ENCODE measurements at places on chromosomes 1 and 21.
A peak's percentile ranks its signal among the peaks of the same experiment; 100 is the strongest.

DNA sequence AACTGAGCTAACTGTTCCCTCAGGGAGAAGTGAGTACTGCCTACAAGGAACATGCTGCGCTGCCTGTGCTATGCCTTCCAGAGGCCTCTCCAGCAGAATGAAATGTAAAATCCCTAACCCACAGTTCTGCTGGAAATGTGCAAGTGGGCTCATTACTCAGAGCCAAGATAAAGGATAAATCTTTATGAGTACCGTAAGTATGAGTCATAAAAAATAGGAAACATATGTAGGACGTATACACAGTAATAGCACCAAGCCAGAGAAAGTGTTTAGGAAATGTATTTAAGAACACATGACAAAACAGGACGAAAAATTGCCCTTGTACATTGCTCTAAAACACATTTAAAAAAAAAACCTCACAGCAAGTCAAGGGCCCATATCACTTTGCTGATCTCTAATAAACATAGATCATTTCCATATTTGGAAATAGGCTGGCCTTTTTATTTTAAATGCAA, 104.6 kb downstream of the TGFBR3 start:
- DNase-seq: peak; percentile 54

DNA sequence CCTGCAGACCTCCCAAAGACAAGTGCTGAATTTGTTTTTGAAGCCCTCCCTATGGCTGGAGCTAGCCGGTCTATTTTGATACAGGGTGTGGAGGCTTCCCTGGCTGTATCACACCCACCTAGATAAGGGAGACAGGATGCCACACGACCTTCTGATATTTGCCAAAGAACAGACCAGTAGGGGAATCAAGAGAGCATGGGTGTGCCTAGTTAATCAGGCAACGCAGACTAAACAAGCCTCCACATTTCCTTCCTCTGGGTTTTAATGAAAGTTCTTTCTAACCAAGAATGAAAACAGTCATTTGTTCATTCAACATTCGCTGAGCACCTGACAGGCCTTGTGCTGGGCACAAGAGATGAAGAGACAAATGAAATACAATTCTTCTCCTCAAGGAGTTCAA, 446.8 kb downstream of the PLPP3 start:
- DNase-seq: no peak

DNA sequence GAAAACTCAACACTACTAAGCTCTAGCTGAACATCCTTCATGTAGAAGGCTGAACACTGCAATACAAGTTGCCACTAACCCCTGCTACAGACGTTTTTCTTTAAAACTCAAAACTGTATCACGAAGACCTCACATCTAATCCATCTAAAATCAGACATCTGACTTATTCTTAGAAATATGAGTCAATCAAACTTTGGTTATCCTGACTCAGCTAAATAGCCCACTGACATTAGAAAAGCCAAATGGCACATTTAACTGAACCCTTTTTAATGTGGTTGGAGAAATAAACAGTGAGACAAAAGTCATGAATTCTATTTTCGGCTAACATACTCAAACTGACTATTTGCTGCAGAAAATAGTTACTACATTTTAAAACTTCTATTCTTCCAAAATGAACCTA, 35.6 kb downstream of the WLS start:
- DNase-seq: no peak

- no peak for DNase-seq
These were observed 88.9 kb downstream of the PIK3R3 start for GRCh38 chr1:46043458-46044017.

GRCh38 chr1:32005522-32005921, 8.1 kb upstream of the KHDRBS1 start:
- no peak for DNase-seq

DNA sequence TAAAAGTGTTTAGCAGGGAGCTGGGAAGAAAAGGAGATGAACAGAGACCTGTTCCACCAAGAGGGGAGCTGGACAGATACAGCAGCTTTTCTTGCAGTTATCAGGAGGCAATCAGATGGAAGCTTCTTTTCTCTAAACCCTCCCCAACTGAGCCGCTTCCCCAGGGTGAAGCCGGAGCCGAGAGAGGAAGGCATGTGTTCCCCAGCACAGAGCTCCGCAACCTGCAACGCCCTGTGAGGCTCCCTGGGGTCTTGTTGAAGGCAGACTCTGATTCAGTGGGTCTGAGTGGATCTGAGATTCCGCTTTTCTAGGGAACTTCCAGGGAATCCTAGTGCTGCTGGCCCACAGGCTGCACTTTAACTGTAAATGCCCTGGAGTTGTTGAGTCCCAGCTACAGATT, 139.1 kb upstream of the COA6 start:
- DNase-seq: no peak

DNA sequence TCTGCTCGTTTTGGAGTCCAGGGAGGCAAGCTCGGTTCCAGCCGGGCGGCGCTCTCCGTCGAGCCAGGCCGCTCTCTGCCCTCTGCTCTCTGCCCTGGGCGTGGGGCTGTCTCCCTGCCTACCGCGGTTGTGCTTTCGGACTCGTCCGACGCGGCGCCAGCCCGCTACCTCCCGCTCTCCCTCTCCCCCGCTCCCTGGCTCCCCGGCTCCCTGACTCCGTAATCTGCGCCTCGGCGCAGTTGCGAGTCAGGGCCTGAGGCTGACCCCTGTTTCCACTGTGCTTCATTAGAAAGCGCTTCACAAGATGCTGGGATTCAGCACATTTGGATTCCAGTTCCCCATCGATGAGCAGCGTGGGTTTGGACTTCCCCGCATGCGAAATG, 2.2 kb downstream of the SOX13 start:
- DNase-seq: no peak
